H9 (cell line): ENCODE measurements at places on chromosomes 3 and 15.

- no peak for DNase-seq
Observed at GRCh38 chr3:126446791-126447190, 28.9 kb downstream of the ZXDC start.

DNA sequence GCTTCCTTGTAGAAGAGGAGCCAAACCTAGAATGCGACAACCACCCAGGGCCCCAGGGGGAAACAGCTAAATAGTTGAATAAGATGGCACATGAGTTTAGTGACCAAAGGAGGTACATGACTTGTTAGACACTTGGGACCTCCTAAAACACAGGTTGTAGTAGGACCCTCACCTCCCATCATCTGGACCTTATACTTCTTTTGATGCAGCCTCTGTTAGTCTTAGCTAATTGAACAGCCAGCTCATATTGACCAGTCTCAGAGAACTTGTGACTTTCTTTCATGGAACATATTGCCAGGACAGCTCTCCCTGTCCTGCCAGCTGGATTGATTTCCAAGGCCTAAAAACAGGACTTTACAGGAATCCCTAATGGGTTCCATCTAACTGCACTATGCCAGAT lies 45.0 kb downstream of the SPSB4 start:
- DNase-seq, result no peak

GRCh38 chr3:12627370-12627769 lies 36.5 kb downstream of the RAF1 start:
- no peak for DNase-seq

- peak; percentile 42 for DNase-seq
Observed at GRCh38 chr15:35545316-35545823, 595 bp downstream of the DPH6 start.

DNA sequence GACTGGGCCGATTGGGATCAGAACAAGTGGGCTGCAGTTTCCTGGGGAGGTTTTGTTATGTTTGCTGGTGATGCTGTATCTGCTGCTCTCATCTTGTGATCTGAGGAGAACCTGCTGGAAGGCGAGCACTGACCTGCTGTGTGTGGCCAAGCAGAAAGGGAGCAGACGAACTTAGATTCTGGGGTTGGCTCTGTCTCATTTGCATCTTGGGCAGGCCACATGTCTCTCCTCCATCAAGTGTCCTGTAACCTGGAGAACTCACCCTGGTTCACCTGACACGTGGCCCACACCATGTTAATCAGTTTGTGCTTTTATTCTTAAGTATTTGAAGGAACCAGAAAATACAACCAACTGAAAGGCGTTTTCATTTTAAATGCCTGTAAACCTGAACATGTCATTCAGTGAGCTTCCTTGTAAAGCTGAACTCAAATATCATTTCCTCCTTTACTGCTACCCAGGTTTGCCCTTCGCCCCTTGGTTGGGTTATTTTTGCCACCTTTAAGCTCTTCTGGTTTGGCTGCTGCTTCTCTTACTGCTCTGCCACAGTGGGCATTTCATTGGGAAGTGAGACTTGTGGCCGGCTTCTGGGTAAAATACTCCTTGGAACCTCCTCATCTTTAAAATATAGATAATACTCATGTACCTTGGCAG lies 33.5 kb upstream of the TRAK1 start:
- no peak for DNase-seq

DNA sequence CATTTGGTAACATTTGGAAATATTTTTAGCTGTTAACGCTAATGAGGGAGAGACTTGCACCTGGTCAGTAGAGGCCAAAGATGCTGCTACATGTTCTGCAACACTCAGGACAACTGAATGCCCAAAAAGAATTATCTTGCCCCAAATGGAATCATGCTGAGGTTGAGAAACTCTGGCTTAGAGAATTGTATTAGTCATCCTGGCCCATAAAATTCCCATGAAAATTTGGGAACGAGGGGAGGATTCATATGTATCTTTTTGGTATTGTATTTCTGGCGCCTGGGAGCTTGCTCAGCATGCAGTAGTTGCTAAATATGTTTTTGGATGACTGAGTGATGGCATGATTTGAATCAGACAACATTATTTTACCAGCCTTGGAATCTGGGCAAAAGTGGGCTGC lies 59.9 kb downstream of the CHL1 start:
- DNase-seq, result no peak

GRCh38 chr3:53104762-53105161 lies 25.5 kb downstream of the RFT1 start:
- DNase-seq, result no peak

DNA sequence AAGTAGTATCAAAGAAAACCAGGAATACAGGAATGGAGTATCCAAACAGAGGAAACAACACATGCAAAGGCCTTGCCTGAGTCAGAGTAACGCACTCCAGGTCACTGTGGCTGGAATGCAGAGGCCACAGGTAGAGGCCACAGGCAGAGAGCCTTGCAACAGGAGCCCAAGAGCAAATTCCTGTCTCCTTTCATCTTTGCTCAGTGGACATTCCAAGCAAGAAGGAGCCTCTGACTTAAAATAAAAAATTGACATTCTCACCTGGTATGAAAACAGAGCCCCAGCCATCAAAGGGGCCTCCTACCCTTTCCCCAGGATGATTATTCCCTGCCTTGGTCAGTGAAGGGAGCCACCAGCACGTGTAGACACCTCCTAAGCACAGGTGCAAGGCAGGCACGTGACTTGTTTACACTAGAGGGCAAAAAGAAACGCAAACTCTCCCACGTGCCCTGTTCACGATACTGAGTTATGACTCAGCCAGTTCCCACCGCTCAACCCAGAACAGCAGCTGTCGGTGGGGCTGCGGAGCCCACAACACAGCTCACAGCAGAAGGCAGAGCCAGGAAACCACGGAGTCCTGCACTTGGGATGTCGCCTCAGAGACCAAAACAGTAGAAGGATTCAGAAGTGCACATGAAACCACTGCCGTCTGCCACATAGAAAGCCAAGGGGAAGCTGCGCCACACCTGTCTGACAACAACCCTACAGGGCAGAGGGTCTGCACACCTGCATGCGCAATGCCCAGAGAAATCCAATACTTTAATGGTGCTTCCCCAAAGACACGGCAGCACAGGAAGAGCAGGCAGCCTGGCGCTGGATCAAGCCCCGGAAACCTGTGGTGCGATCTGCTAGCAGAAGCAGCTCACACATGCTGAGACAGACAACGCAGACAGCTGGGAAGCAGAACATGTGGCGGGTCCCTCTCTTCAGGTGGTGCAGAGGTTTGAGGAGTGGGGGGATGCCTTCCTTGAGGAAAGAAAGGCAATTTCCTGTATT lies 52.1 kb downstream of the ITGB5 start:
- DNase-seq, result peak; percentile 76

DNA sequence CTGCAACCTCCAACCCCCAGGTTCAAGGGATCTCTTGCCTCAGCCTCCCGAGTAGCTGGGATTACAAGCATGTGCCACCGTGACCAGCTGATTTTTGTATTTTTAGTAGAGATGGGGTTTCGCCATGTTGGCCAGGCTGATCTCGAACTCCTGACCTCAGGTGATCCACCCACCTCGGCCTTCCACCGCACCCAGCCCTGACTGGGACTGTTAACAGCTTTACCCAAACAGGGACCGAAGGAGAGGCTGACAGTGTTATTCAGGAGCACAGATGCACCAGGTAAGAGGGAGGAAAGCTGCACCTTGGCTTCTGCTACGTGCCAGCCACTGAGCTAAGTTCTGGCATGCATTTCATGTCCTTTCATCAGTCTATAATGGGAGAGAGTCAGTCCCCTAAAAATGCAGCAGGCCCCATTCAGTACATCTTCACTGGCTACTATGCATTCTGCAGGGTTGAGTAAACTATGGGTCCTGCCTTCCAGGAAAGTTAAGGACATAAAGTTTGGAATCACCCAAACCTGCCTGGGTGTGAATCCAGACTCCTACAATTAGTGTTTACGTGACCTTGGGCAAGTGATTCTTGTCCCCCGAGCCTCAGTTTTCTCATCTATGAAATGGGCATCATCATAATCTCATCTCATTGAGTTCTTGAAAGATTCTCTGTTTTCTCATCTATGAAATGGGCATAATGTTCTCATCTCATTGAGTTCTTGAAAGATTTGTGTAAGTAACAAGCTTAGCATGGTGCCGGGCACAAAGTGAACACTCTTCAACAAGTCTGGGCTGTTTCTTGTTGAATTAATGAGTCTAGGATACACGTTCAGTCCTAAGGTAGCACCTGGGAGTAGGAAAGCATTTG lies 82.2 kb downstream of the CPN2 start:
- peak; percentile 14 for DNase-seq

- no peak for DNase-seq
Observed at GRCh38 chr3:195107593-195107992, 163.4 kb downstream of the XXYLT1 start.

DNA sequence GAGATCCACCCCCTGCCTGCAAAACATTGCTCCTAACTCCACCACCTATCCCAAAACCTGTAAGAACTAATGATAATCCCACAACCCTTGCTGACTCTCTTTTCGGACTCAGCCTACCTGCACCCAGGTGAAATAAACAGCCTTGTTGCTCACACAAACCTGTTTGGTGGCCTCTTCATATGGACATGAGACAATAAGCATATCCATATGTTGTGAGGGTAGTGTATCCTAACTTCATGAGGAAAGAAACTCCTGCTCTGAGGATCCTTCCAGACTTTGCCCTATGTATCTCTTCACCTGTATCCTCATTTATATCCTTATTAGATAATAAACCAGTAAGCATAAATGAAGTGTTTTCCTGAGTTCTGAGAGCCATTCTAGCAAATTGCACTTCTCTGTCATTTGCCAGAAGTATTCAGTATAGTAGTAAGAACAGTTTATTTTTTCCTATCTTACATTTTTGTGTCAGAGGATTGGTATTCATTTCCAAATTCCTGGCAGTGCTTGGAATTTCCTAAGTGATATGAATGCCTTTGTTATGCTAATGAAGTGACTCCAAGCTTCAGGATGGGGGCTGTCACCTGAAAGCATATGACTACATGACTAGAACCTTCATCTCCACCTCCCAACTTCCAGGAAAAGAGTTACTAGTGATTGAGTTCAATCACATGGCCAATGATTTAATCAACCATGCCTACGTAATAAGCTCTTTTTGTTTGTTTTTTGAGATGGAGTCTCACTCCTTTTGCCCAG lies 30.2 kb downstream of the TTBK2 start:
- no peak for DNase-seq

- DNase-seq, result no peak
Observed at GRCh38 chr3:193948459-193948858, 187.5 kb upstream of the HES1 start.

DNA sequence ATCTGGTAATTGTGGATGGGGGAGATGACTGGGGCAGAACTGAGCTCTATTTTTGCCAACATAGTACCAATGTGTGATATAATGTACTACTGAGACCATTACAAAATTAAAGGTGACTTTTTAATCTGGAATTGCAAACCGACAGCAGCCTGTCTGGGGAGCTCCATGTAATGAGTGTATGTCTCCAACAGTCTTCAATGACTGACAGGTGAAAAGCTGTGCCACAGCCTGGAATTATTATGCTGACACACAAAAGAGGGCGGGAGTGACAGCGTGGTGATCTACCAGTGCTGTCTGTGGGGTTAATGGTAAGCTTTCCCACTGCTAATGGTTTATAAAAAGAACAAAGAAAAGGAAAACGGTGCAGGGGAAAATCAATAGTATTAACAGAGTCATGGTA lies 143.4 kb downstream of the CLSTN2 start:
- DNase-seq, result no peak

DNA sequence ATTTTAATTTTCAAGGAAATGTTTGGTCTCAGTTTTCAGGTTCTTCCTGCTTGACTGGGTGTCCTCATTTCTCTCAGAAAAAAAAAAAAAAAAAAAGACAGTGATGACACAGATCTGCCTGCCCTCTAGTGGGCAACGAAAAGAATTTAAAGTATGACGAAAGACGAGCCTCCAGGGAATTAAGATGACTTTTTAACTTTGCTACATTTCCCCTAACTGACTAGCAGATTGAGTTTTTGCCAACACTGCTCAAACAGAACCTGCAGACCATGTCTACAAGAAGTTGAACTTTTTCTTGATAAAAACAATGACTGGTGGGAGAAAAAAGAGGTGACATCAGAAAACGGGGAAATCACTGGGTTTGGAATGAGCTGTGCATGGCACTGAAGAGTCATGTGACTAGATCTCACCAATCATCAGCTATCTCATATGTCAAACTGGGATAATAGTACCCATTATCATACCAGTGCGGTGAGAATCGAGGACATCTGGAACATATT lies 40.8 kb downstream of the EOMES start:
- DNase-seq, result peak; percentile 50

DNA sequence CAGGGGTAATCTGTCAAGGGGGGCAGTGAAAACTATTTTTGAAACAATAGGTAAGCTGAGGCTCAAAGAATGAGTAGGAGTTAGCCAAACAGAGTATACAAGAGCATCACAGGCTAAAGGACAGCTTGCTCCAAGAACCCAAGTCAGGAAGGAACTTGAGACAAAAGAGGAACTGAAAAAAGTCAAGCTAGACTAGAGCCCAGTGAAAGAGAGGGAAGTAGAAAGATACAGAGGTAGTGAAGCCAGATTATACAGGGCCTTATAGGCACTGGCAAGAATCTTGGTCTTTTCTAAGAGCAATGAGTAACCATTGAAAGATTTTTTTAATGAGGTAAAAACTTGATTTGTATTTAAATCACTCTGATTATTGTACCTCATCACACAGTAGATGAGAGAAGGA lies 69.9 kb downstream of the FILIP1L start:
- DNase-seq, result no peak

DNA sequence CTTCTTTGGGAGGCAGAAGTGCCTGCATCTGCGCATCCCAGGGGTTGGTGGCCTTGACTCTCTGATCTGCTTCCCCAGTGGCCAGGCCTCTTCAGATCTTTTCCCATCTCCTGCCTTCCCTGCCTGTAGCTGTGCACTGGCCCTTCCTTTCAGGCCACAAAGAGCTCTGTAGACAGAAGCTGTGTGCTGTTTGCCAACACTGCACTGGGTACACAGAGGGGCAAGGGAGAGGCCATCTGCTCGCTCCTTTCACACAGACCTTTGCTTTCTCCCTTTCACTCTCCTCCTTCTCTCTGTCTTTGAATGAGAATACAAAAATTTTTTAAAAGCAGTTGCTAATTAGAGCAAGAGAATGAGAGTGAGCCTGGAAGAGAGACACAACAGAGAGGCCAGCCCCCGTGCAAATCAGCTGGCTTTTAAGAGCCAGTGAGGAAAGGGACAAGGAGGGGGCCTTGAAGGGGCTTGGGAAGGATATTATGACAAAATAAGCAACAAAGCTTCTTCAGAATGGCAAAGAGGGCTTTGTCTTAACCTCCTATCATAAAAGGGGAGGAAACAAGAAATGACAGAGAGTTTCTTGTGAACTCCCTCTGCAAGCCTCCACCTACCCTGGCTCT lies 170.9 kb downstream of the EPHB1 start:
- no peak for DNase-seq

- no peak for DNase-seq
Observed at GRCh38 chr3:135784557-135784956, 181.0 kb upstream of the PPP2R3A start.

- no peak for DNase-seq
Observed at GRCh38 chr3:87120236-87120635, 106.9 kb upstream of the CHMP2B start.

GRCh38 chr3:29141918-29142275 lies 139.0 kb upstream of the RBMS3 start:
- no peak for DNase-seq

GRCh38 chr15:85412066-85412465 lies 31.7 kb downstream of the AKAP13 start:
- no peak for DNase-seq
